Activated effector memory CD4-positive, alpha-beta T cell treated with anti-CD3 and anti-CD28 coated beads, Interleukin-2, amount 50 U/mL, for 16 hours (primary cell): ENCODE measurements at places on chromosomes 7 and 10.

DNA sequence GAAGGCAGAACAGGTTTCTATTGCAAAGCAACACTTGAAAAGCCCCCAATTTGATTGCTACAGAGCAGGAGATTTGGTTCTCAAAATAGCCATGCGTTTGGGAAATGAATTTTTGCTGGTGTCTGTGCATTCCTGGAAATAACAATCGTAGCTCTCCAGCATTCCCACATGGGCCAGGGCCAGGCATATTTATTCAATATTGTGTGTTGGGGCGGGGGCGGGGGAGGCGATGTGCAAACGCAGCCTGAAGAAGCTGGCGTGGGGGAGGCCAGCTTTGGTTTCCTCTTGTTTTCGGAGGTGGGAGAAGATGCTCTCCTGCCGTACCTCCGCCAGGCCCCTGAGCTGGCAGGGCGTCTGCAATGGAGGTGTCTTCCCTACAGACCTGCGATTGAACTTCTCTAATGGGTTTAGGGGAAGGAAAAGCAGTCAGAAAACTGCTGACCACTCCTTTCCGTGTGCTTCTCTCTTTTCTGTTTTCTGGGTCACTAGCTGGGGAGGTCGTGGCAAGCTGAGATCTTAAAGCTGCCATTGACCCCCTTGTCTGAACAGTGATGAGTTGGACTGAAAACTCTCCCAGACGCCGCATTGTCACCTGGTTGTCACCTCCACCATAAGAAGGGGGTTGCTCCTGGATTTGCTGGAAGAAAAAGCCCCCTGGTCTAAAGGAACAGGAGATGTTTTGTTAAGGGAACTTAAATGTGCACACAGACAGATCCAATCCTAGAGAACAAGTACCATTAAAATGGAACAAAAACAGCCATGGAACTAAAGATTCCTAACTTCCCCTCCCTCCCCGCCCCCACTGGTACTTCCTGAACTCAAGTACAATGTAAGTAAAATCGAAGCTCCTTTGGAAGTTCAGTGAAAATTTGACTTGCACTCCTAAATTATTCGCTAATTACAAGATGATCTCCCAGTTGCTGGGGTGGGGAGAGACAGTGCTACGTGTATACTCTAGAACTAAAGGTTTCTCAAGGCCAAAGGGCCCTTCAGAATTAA is 56.4 kb upstream of the HABP2 start:
- no peak for DNase-seq

GRCh38 chr7:159119851-159120539 is 24.7 kb downstream of the VIPR2 start:
- DNase-seq: peak; percentile 54

- no peak for DNase-seq
Measured at GRCh38 chr10:43002596-43002995, 74.3 kb upstream of the RET start.

GRCh38 chr10:10796774-10797415 is 220.8 kb upstream of the CELF2 start:
- no peak for DNase-seq

DNA sequence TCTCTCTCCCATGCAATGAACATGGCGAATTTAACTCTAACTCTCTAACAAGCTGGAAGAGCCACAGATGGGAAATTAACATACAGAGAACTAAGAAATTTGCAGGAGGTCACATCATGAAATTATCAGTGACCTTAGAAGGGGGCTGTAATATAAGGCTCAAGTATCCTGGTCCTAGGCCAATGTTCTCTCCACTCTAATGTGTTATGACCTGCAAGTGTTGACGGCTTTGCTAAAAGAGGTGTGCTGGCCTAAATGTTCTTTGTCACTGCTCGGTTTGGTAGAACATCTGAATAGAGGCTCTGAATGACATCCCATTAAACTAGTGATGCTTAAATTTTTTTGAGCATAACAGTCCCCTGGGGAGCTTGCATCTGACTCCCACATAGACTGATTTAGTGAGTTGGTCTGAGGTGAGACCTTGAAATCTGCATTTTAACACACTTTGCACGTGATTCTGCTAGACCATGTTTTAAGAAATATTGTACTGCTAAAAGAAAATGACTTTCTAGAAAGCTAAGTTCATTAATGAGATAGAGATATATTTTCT is 129.3 kb downstream of the GFRA1 start:
- DNase-seq: no peak
